Stimulated activated CD4-positive, alpha-beta T cell treated with anti-CD3 and anti-CD28 coated beads, Interleukin-15, amount 100 ng/mL, for 1 hour (primary cell): ENCODE measurements at places on chromosomes 2 and 18.

DNA sequence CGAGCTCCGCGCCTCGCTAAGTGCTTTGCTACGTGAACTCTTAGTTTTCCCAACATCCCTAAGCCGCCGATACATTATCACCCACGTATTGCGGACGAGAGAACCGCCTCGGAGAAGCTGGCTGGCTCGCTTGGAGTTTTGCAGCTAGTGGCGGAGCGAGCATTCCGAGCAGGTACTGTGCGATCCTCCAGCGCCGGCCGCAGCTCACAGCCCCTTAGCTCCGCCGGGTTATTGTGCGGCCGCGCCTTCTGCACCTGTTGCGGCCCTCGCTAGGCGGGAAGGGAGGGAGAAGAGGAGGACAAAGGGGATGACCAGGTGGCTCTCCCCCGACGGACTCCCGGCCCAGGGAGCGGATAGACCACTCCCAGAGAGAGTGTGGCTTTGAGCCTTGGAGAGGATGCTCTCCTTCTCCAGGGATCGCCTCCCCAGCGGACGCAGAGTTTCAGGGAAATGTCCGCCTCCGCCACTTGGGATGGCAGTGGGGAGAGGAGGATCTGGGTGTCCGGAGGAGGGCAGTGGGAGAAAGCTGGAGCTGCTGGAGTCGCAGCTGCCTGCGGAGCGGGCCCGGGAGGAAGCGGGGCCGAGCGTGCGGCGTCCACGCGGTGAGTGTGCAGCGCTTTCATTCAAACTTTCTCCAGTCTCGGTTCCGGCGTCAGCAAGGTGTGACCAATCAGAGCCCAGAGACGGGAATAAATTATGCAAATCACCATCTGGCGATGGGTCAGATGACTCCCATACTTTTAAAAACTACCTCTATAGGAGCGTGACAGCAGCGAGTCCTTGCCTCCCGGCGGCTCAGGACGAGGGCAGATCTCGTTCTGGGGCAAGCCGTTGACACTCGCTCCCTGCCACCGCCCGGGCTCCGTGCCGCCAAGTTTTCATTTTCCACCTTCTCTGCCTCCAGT, at the start of gene LIPG:
LIPG (plus strand) TSS at position 769 of the 905 bp plus-strand sequence. CDS start 252 bp downstream, outside the sequence.
- no peak for DNase-seq

GRCh38 chr2:197075754-197076337, 149.3 kb upstream of the PGAP1 start:
- no peak for DNase-seq

DNA sequence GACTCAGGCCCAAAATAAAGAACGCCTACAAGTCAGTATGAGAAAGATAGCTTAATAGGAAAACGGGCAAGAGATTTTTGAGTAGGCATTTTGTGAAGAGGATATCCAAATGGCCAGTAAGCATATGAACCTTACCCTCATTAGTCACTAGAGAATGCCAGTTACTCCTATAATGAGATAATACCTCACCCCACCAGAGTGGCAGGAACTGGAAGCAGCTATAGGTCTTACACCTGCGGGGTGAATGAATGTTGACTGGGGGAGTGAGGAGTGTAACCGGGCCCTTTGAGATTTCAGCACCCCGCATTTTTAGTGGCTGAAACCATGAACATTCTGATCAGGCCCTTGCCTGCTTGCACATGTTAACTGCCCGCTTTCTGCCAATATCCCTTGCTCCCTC, 7.5 kb upstream of the PTPN2 start:
- no peak for DNase-seq

GRCh38 chr18:60506190-60506589, 133.6 kb upstream of the MC4R start:
- no peak for DNase-seq

DNA sequence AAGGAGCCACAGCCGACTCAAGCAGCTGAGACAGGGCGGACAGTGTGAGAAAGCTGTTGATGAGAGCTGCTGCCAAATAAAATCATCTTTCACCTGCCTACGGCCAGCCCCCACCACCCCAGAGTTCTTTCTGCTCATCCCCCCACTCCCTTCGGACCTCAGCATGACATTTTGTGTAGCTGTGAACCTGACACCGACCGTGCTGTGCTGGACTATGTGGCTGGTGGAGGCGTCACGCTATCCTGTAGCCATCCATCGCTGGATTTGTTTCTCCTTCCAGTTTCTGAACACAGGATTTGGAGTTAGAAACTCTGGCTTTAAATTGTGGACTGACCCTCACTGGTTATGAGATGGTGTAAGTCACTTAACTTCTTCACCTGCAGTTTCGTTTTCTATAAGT, 317.3 kb downstream of the DCDC2C start:
- no peak for DNase-seq
